Epithelial cell of esophagus (primary cell): ENCODE measurements at places on chromosomes 7 and 10.
A peak's percentile ranks its signal among the peaks of the same experiment; 100 is the strongest.

- no peak for DNase-seq
These were observed 72.6 kb downstream of the ADAM12 start for GRCh38 chr10:126315494-126316177.

DNA sequence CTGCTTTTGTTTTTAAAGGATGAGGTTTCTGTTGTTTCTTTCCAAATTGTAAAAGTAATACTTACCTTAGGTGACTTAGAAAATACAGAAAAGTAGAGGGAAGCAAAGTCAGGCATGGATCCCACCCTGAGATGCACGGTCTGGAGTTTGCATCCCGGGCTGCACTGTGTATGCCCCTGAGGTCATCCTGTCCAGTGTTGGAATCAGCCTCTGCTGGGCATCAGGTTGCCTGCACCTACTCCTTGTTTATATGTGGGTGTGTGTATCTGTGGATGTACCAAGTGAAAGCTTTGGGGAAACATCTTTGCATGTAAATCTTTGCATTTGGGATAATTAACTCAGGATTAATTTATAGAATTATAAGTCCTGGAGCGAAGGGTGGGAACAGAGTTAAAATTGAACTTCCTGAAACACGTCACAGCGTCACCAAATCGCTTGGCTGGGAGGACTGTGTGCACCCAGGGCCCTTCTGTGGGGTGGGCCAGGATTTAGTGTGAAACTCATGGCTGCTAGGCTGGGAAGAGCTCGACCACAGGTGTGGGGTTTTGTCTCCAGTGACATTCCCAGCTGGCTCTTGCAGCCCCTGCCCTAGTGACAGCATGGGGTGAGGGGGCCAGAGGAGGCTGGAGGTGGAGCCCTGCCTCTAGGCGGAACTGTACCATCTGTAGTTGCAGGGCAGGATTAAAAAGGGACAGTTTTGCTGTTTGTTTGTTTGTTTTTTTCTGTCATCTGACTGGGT lies 27.9 kb downstream of the GTF2IRD1 start:
- no peak for DNase-seq

- no peak for DNase-seq
These were observed 164.6 kb downstream of the USP6NL start for GRCh38 chr10:11446864-11447263.

- peak; percentile 93 for DNase-seq
These were observed 1.5 kb downstream of the LIPK start for GRCh38 chr10:88707429-88708155.

DNA sequence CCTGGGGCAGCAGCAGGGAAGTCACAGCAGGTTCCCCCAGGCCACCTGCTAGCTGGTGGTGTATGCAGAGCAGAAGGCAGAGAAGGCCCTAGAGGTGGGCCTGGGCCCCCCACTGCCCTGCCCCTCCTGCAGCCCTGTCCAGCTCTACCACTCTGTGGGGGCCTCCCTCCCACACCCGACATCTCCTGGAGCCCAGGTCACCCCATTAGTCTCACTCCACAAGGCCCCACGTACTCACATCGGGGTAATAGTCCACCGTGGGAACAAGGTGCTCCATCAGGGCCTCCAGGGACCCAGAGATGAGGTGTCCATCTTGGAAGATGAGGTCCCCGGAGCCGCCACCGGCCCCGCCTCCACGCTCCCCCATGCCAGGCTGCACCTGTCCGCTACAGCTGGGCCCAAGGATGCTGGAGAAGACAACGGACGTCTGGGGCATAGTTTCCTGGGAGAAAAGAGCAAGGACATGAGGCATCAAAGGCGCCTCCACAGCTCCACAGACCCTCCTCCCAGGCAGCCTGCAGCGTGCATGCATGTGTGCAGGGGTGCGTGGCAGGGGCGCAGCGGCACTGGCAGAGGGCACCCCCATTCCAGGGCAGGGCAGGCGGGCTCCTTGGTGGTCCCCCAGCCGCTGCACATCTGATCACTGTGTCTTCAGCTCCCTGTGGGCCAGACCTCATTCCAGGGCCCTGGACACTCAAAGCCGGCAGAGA lies 61.0 kb downstream of the RASGEF1A start:
- DNase-seq, result no peak

DNA sequence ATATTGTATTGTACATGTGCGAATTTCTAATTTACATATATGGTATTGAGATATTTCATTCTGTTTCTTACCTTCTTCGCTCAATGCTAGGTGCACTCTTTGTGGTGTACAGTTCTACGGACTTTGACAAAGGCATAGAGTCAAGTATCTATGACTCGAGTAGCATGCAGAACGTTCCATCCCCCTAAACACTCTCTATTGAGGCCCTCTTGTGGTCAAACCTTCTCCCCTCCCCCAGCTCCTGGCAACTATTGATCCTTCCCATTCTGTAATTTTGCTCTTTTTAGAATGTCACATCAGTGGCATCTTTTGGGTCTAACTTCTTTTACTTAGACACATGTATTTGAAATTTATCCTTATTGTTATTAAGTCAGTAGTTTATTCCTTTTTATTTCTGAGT lies 30.7 kb upstream of the GDF10 start:
- no peak for DNase-seq

DNA sequence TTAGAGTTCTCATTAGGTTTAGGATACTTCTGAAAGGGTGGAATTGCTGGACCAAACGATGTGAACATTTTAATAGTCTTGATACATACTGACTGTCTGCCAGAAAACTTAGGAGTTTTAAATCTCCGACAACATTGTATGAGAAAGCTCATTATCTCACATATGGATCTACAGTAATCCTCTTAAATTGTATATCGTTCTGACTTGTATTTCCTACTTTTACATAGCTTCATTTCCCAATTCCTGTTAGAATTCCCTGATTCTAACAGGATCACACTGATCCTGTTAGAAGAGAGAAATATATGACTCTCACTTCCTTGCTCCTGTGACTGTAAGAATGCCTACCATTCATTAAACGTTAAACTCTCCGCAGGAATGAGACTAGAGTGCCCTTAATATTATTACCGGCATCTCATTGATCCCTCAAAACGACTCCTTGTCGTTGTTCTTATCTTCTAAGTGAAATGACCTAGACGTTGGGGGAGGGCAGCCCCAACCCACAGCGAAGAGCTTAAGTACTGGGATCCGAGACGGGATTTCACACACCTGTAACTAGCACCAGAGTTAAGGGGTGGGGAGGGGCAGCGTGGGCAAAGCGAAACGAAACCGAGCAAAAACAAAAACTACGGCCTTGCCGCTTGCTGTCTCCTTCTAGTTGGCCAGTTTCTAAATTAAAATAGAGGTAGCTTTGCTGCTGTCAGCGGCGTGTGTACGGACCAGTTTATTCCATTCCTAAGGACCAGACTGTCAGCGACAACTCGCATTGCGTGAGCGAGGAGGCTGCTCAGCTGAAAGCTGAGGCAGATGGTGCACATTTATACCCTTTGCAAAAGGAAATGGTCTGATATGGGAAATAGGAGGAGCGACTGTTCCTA lies 678 bp upstream of the TMEM106B start:
- peak; percentile 54 for DNase-seq

- no peak for DNase-seq
These were observed 20.0 kb downstream of the MYO1G start for GRCh38 chr7:44958645-44959344.

GRCh38 chr10:102419269-102420180 lies 940 bp upstream of the PSD start:
- DNase-seq, result no peak

GRCh38 chr10:100696477-100696901 lies 48.9 kb upstream of the PAX2 start:
- no peak for DNase-seq

GRCh38 chr7:17660116-17660515 lies 280.2 kb downstream of the SNX13 start:
- DNase-seq, result peak; percentile 77

GRCh38 chr7:91181949-91182348 lies 82.3 kb upstream of the FZD1 start:
- DNase-seq, result peak; percentile 25

- peak; percentile 34 for DNase-seq
These were observed 53.5 kb downstream of the GLI3 start for GRCh38 chr7:42183547-42183946.

DNA sequence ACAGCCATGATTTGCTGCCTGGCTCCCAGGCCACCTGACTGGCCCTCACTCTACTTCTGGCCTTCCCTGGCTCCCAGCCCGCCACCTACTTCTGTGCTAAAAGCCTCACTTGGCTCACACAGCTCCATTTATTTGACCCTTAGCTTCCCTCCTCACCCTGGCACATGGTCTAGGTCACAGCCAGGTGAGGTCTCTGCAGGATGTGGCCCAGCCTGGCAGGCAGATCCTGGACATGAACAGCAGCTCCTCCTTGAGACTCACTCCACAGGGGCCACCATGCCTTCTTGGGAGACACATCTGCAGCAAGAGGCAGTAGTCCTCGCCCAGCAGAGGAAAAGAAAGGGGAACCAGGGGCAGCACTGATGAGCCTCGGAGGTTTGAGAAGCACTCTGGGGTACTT lies 64.6 kb downstream of the GRID1 start:
- DNase-seq, result no peak

DNA sequence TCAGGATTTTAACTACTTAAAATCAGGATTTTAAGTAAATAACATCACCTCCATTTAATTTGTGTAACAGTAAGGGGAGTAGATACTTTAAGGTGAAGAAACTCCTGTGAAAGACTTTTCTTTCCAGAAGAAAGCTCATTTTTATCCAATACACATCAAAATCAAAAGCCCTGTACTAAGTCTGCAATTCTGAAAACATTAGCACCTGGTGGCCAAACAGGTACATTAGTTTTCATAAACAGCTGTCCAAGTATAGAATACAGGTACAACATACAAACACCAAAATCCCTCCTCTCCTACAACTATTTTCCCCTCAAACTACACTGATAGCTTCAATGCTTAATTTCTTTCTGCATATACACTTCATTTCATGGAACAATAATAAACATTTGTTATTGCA lies 22.9 kb downstream of the FAM3C start:
- no peak for DNase-seq

- DNase-seq, result no peak
These were observed 38.0 kb upstream of the TARP start for GRCh38 chr7:38311329-38311937.

DNA sequence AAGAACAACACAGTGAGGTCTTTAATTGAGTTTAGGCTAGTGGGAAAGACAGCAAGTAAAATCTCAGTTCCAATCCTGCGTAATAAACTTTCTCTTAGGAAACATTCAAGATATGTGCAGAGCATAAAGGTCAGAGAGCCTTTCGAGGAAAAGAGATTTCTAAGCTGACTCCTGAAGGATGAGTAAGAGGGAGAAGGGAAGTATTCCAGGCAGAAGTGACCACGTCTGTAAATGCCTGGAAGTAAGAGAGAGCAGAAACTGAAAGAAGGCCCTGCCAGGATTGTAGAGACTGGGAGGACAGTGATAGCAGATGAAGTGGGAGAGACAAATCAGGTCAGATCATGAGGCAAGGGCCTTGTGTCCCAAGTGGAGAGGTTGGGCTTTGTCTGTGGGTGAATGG lies 41.8 kb downstream of the PNLIPRP3 start:
- DNase-seq, result no peak

DNA sequence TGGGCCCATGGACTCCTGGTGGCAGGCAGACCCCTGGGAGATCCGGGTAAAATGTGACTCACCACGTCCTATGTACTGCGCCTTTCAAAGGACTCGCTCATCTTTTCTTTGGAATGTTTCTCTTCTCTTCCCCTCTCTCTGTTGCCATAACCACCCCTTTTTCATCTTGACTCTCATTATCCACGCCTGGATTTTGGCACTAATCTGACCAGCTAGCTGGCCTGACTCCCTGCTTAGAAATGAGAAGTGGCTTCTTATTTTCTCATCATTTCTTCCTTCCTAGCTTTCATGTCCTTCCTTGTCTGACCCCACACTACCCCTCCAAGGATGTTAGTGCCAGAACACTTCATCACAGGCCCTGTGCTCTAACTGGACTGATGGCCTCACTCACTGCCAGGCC lies 98.0 kb upstream of the FAM171A1 start:
- DNase-seq, result no peak

GRCh38 chr10:8927705-8928104 lies 873.2 kb downstream of the GATA3 start:
- DNase-seq, result peak; percentile 88

DNA sequence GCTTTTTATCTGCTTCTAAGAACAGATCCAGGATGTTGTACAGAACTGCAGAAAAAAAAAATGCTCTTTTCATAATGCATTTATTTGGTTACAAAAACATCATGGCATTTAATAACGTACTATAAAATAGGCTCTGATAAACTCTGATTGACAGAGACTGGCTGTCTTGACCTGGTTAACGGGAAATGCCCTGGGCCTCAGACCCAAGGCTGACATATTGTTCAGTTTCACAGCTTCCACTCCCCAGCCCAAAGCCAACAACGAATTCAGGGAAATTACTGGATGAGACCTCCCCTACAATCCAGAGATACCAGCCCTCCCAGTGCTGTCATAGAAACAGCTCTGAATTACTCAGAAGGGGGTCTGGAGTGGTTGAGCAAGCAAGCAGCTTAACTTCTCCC lies 260.1 kb downstream of the CREB5 start:
- DNase-seq, result no peak

DNA sequence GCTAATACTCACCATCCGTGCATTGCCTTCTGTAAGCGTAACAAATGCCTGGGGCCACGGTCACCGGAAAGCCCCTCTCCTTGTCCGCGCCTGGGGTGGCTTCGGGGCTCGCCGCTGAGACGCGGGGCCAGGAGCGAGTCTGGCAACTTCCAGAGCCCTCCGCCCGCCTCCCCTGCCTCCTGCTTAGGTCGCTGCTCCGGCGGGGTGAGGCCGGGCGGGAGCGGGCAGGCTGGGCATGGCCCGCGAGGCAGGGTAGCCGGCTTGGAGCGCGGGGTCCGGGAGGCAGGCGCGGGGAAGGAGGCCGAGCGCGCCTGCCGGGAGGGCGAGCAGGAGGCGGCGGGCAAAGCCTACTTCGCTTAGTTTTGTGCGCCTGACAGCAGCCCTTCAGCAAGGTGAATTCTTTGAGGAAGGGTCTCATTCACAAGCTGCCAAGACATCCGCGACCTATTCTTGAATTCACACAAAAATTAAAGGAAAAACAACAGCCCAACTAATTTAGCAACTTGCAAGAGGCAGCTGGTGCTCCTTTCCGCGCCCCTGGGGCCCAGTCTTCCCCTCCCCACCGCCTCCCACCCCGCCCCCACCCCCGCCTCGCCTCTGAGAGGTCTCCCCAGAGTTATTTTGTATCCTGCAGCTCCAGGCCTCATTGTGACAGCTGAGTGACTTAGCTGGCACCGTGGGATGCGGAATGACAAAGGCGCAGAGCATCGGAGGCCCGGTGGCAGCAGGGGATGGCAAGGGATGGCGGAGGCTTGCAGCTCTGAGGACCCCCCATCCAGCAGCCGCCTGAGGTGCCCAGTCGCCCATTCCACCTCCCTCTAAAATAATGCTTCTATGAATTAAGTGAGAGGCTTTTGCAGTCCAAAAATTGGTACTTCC lies 12.8 kb upstream of the KAT6B start:
- no peak for DNase-seq

GRCh38 chr10:44985175-44985681 lies 6.6 kb upstream of the DEPP1 start:
- DNase-seq, result no peak

DNA sequence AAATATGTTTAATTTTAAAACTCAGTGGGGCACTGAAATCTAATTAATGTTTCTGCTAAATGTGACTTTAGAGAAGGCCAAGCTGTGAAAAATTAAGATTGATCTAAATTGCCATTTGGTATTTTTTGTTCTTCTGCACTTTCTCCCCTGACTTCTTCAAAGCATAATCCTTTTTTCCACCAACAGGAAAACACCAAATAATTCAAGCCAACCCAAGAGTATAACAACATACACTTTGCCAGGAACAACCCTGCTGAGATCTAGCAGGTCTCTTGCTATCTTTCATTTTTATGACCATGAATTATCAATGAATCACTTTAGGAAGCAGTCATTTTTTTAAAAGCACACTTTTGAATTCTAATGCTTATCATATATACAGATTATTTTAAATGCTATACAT lies 100.1 kb downstream of the USP6NL start:
- no peak for DNase-seq

GRCh38 chr7:135825406-135825805 lies 76.8 kb upstream of the FAM180A start:
- DNase-seq, result no peak
